ENCODE measurements at places on chromosomes 5 and 9.

DNA sequence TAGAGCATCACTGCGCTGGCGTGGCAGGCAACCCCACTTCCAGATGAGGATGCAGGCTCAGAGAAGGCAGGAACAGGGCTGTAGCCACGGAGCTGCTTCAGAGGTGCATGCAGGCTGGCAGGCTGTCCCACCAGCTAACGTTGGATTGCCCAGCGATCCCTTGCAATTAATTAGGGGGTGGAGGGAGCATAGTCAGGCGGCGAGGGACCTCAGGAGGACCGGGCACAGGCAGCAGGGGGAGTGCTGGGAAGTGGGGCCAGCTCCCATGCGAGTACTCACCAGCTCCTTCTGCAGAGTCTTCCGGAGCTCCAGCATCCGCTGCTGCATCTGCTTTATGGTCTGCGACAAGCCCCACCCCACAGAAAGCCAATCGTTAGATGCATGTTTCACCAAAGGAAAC, 20.3 kb downstream of the ARPC5L start:
- no peak for DNase-seq

DNA sequence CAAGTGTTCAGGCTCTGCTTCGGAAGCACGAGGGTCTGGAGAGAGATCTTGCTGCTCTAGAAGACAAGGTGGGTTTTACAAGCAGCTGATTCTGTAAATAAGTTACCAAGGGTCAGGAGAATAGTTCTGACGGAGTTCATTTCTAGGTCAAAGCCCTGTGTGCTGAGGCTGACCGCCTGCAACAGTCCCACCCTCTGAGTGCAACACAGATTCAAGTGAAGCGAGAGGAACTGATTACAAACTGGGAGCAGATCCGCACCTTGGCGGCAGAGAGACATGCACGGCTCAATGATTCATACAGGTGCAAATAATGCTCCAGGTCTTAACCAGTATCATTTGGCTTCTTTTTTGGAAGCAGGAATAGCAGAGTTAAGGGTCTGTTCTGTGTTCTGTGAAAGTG, 24.8 kb downstream of the SPTAN1 start:
- no peak for DNase-seq

- no peak for DNase-seq
Observed at GRCh38 chr9:76246680-76247079, 147.5 kb downstream of the RFK start.

GRCh38 chr5:35133186-35133585, 85.4 kb upstream of the AGXT2 start:
- no peak for DNase-seq

- DNase-seq = no peak
Observed at GRCh38 chr9:122084026-122084675, 9.0 kb downstream of the TTLL11 start.
